ENCODE measurements at places on chromosomes 1 and 21. TPM values are rescaled to one million over a fixed set of nuclear protein-coding genes. Genes with fewer than 3 reads are reported as not detected.

- DNase-seq, result no peak
Measured at GRCh38 chr1:40059960-40060750, 19.6 kb downstream of the CAP1 start.

DNA sequence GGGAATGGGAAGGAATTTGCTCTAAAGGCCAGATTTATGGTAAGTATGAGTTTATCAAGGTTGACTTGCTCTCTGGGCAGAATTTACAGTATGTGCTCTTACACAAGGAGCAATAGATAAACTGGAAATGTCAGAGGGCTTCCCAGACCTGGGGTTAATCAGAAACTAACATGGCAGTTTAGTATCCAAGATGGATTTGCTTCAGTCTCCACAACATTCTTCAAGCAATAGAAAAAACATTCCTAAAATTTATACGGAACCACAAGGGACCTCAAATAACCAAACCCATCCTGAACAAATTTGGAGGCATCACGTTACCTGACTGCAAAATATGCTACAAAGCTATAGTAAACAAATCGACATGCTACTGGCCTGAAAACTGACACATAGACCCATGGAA, 606.7 kb upstream of the CHRM3 start:
- DNase-seq, result no peak

DNA sequence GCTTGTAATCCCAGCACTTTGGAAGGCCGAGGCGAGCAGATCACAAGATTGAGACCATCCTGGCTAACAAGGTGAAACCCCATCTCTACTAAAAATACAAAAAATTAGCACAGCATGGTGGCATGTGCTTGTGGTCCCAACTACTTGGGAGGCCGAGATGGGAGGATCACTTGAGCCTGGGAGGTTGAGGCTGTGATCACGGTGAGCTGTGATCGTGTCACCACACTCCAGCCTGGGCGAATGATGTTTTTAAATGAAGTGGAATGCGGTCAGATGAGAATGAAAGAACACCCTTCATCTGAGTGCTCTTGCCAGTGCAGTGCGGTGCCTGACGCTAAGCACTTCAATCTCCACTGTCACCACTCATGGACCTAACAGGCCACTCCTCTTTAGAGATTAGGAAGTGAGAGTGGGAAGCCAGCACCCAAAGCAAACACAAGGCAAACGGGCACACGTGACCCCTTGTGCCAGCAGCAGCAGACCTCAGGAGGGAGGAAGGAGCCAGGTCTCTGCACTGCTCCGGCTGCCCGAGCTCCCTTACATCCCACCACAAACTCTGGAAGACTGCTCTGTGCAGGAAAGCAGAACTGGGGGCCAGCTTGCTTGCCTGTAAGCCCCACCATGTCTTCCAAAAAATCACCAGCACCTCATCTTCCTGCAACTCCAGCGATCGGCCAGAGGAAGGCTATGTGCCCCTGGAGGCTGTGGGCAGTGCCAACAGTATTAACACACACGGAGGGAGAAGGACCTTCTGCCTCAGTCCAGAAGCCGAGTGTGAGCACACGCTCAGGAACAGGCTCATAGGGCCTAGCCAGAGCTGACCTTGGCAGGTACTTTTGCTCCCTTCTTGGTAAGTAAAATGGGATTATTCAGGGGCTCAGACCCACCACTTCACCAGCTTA, 9.7 kb downstream of the CTNNBIP1 start:
- peak; percentile 75 for DNase-seq

DNA sequence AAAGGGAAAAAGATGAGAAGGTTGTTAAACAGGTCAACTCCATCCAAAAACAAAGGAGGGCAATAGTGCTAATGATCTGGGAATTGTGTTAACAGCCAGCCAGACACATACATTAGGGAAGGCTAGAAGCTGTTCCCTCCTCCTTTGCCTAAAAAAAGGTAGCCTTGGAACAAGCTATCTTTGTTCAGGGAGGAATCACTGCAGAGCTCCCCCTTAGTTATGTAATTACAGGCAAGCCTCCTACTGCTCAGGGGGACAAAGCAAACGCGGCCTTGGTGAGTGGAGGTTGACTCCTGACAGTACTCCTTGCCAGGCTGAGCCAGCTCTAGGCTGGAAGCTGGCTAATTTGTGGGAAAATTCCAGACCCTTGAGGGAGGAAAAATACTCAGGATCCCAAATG, 97.6 kb downstream of the VAV3 start:
- DNase-seq, result no peak

GRCh38 chr21:41770901-41771624, 4.2 kb upstream of the RIPK4 start:
- no peak for DNase-seq

IKBKE gene
- total RNA-seq, result 0.86 TPM
